ENCODE measurements at places on chromosomes 2 and 18.

- no peak for ATAC-seq
Measured at GRCh38 chr18:31549416-31549815, 42.3 kb upstream of the TTR start.

DNA sequence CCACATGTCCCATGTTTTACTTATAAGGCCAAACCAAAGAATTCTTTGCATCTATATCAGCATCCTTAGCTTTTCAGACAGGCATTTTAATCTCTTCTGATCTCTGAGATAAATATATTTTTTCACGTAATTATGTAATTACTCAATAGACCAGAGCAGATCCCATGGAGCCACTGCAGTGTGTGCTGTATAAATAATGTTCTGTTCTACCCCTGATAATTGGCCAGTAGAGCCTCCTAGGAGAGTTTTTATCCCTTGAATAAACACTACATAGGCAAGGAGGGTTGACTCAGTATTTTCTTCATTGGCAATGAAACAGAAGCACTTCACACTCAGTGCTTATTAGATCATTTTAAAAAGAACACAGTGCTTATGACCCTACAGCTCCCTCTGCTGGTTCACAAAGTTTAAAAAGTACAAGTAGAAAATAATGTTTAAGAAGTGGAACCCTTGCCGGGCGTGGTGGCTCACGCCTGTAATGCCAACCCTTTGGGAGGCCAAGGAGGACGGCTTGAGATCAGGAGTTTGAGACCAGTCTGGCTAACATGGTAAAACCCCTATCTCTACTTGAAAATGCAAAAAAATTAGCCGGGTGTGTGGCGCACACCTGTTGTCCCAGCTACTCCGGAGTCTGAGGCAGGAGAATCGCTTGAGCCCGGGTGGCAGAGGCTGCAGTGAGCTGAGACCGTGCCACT, 91.9 kb downstream of the PPP1R1C start:
- no peak for ATAC-seq

GRCh38 chr2:178320011-178320585, 125.8 kb downstream of the OSBPL6 start:
- no peak for ATAC-seq

- ATAC-seq, result no peak
Measured at GRCh38 chr2:172606285-172606684, 50.4 kb downstream of the PDK1 start.

GRCh38 chr2:138037090-138037489, 72.8 kb downstream of the HNMT start:
- ATAC-seq, result no peak

- ATAC-seq, result no peak
Measured at GRCh38 chr2:65662654-65663432, 230.4 kb upstream of the SPRED2 start.

GRCh38 chr2:129092956-129093355, 774.3 kb upstream of the HS6ST1 start:
- no peak for ATAC-seq

- ATAC-seq, result no peak
Measured at GRCh38 chr2:10792660-10793400, 19.8 kb downstream of the PDIA6 start.

DNA sequence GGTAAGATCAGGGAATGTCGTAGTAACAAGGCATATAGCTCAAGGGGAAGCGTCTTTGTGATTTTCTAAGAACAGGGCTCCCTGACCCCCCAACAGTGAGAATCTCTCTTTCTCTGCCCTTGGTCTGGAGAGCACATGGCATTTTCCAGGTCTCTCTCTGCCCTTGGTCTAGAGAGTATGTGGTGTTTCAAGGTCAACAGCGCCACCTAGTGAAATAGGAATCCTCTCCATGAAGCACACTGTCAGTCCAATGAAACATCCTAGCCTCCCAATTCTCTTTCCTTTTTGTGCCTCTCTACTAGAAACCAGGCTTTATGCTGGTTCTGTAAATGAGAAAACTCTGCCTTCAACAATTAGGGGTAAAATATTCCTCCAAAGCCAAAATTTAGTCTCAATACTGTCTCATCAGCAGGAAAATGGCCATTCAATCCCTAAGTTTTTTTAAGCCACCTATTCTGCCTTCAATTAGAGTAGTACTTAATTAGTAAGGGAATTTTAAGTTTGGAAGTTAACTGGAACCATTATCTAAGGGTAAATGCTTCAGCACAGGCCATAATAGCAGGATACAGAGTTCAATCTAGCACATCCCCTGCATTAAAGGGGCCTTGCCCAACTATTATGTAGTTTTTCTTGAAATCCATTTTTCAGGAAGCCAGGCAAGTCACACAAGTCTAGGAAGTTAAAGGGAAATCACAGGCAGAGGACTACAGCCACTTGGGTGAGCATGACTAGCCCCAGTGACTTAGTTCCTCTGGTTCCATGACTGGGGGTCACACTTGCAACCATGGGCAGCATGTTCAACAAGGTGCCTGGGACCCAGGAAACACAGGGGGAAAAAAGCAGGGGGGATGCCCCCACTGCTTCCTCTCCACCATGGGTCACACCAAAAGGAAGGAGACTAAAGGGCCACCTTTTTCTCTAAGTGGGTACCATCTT, 12.4 kb downstream of the DYM start:
- peak; percentile 62 for ATAC-seq

GRCh38 chr2:54543733-54544396, 87.7 kb downstream of the SPTBN1 start:
- no peak for ATAC-seq

DNA sequence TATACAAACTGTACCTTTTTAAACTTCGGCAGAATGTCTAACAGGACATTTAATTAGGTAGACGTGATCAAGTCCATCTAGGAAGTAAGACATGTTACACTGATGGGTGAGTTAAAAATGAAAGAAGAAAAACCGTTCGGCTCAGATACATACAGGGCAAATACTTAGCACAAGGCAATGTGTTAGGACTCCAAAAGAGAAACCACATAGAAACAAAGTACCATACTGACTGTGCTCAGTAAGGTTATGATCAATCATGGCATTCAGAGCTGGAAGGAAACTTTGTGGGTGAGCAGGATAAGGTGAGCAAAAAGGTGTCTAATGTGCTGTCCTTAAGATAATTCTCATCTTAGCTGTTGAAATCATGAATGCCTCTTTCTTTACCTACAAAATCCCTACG, 211.9 kb downstream of the STK39 start:
- ATAC-seq, result peak; percentile 83

GRCh38 chr2:138504546-138505235, 3.1 kb downstream of the SPOPL start:
- no peak for ATAC-seq

GRCh38 chr2:29447513-29447912, 332.3 kb downstream of the CLIP4 start:
- no peak for ATAC-seq

DNA sequence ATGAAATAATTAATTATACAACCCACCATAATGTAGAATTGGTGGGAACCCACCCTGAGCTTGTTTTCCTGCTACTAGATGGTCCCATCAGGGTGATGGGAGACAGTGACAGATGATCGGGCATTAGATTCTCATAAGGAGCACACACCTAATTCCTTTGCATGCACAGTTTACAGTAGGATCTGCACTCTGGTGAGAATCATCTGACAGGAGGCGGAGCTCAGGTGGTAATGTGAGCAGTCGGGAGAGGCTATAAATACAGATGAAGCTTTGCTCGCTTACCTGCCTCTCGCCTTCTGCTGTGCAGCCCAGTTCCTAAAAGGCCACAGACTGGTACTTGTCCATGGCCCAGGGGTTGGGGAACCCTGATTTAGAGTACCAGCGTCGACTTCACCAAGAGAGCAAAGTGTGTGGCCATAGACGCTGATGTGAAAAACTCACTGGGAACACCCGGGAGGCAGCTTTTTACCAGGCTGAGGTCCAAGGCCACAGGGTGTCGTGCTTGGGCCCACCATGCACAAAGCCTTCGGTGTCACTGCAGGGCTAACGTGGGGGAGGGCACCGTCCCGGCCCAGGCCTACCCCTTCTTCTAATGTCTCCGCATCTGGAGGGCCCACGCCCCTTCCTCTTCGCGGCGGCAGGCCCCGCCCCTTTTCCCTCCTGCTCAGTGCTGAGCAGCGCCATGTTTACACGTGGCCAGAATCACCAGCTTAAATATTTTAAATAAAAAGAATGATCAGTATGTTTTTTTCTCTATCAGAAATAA, 296.8 kb upstream of the HDAC4 start:
- ATAC-seq, result no peak

DNA sequence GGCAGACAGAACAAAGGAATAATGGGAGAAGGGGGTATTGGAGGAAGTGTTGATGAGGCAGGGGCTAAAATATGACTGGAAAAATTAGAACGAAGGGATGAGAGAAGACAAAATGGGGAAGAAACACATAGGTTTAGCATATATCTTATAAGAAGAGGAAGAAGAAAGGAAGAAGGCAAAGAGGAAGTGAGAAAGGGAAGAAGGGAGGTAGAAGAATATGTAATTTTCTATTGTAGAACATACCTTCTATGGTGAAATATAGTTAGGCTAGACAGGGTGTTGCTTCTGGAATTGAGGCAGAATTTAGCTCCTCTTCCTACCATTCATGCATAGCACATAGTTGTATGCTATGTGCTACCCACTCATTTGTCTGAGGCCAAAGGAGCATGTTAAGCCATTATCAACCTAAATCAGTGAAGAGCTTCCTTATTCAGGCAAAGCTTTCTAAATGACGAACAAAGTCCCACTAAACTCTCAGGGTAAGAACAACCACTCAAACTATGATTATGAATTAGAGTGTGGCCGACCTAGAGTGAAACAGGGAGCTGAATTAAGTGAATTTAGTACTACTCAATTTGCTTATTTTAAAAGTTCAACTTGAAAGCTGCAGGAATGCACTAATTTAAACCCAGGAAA, 180.9 kb upstream of the GALNT5 start:
- ATAC-seq, result no peak

GRCh38 chr2:236180831-236181453, 12.8 kb upstream of the GBX2 start:
- no peak for ATAC-seq

GRCh38 chr2:229438430-229439159, 167.5 kb upstream of the PID1 start:
- no peak for ATAC-seq

DNA sequence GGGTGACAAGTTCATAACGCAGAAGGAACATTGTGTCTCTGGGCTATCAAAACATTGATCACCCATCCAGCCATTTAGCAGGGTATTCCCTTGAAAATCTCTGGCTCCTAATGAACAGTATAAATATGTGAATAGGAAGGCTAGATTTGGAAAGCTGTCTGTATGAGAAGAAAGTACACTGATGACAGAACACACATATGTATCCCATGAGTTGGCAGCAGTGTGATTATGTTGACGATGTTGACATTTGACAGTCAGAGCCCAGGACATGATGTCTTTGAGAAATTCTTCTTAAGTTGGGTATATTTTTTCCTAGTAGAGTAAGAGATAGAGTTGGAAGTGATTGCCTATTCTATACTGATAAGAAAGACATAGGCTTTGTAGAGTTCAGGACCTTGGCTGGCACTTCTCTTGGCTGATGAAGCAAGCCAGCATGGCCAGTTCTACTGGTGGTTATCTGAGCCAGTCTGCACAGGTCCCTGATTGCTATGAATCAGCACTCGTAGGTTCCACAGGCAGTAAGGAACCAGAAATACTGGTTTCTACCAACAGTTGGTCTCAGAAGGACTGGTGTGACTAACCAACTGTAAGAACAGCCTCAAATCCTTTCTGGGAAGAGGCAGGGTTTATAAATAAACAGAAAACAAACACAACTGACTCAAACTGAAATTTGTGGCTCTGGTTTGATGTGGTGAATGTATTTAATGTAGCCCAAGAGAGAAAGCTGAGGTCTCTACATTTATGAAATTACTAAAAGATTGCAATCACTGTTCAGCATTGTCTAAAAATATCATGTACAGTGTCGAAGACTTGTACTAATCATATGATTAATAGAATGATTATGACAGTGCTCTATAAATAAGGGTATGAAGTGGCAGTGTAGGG, 43.9 kb upstream of the RAPH1 start:
- peak; percentile 93 for ATAC-seq

All from activated CD4-positive, CD25-positive, alpha-beta regulatory T cell treated with anti-CD3 and anti-CD28 coated beads, Interleukin-2, amount 50 U/mL, for 24 hours (primary cell).